ENCODE measurements at places on chromosomes 13 and 19. TPM values are rescaled to one million over a fixed set of nuclear protein-coding genes. Genes with fewer than 3 reads are reported as not detected.

GRCh38 chr13:98204546-98204945 lies 27.5 kb upstream of the RNF113B start:
- no peak for DNase-seq

DNA sequence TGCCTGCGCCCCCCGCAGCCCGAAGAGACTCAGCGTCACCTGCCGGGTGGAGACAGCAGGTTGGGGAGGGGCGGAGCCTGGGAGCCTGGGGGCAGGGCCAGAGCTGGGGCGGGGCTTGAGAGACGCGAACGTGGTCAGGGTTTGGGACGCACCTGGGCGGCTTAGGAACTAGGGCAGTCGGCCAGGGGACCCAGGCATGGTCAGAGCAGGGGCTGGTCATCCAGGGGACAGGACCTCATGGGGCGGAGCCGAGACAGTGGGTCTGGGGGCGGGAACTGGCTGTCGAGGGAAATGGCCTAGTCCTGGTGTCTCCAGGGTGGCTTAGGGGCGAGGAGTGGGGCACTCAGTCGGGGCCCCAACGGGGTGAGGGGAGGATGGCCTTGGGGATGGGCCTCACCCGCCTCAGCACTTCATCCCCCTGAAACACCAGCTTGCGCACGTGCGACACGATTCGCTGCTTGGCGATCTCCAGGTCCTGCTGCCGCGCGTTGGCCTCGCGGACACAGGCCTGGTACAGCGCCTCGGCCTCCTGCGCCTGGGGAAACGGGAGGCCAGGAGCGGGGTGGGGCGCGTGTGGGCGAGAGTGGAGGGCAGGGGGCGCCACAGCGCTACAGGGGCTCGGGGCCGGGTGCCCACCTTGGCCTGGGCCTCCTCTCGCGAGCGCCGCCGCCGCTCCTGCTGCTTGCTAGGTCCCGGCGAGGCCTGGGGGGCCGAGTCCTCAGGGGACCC lies 5.8 kb downstream of the GMIP start:
- no peak for DNase-seq

DNA sequence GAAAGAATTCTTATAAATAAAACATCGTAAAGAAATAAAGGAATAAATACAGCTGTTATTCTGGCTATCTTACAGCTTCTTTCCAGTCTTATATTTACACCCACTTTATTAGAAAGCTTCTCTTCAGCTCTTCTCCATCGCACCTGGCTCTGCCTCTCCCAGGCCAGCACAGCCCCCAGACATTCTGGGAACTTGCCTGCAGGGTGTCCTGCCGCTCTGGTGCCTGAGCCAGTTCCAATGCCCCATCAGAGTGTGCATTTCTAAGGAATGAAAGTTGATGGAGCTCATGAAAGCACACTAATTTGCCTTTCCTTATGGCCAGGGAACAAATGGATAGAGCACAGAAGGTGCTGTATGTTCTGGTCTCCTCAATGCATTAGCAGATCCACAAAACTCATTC lies 68.7 kb downstream of the MIPEP start:
- DNase-seq = no peak

DNA sequence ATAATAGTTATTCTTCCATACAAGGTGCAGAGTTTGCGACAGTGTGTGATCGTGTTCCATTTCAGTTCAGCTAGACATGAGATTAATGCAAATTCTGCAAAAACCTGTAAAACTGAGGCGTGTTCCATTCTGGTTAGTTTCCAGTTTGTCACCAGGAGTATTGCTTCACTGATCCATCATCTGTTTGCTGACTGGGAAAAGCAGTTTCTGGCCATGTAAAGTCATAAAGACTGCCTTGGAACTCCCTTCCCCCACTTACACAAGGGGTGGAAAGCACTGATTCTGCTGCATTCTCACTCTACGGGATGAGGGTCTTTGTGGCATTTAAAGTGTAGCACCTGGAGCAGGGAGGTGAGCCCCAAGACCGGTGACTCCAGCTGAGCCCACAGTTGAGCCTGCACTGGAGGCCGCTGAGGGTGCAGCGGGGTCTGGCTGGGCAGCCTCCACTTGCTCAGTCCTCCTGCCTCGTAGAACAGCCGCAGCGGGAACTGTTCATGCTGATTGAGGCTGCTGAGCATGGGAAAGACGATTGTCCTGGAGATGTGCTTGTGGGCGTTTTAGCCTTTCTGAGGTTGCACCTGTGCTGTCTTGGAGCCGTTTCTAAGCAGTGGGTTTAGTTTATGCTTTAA lies 2.0 kb downstream of the ZNF57 start:
- DNase-seq = no peak

DNA sequence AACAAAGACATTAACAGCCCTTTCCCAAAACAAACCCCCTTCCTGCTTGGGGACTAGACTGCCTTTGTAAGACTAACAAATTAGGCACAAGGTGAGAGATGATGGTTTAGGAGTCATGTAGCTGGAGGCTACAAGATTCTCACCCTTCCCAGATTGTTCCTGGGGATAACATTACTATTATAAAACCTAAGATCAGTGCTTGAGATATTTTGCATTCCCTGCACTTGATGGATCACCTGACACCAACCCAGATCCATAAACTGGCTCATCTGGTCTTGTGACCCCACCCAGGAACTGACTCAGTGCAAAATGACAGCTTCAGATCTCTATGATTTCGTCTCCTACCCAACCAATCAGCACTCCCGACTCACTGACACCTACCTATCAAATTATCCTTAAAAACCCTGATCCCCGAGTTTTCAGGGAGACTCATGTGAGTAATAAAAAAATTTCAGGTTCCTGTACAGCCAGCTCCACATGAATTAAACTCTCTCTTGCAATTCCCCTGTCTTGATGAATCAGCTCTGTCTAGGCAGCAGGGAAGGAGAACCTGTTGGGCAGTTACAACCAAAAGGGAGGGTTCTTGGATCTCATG lies 2.4 kb upstream of the ZNF616 start:
- DNase-seq = no peak

DNA sequence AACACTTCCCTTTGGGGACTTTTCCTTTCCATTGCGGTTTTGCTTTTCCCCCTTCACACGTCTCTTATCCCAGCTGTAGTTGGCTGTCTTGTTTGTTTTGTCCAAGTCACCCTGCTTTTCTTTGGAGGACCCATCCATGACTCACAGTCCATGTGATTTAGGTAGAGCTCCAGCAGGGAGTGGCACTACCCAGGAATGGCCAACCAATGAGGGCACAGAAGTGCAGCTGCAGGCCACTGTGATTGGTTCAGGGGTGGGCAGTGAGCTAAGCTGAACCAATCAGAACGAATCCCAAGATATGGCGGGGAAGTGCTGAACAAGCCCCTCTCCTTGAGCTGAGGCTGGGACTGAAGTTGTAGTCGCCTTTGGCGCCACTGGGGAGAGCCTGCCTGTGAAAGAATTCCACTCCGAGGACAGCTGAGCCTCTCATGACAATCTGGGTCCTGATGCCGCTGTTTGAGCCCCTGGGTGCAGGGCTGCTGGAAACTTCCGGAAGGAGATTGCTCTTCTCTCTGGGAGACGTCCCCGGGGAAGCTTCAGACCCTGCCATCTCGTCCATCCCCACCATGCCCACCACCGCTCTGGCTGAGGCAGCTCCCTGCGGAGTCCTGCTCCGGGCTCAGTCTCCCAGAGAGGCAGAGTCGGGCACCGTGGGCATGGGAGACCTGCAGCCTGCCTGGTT lies 62.9 kb upstream of the URI1 start:
- no peak for DNase-seq

The KIRREL2 gene
- not detected for total RNA-seq

DNA sequence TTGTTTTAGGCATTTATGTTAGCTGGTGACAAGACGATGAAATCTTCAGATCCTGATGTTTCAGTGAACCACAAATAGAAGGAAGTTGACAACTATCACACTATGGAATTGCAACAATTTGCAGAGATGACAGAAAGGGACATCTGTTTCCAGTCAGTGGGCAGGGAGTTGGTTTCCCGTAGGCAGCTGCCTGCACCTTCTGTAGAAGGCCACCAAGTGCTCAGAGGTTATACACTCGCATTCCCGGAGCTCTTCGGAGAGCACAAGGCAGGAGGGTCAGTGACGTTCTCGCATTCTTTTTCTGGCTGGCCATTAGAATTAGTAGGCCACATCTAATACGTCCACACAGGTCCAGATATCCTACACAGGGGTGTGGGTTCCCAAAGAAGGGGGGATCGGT lies 129.4 kb downstream of the SHISA2 start:
- DNase-seq = no peak

GRCh38 chr19:58455306-58455705 lies 3.9 kb downstream of the ZNF324B start:
- no peak for DNase-seq

The MYO16 gene
- 0.14 TPM for total RNA-seq

DNA sequence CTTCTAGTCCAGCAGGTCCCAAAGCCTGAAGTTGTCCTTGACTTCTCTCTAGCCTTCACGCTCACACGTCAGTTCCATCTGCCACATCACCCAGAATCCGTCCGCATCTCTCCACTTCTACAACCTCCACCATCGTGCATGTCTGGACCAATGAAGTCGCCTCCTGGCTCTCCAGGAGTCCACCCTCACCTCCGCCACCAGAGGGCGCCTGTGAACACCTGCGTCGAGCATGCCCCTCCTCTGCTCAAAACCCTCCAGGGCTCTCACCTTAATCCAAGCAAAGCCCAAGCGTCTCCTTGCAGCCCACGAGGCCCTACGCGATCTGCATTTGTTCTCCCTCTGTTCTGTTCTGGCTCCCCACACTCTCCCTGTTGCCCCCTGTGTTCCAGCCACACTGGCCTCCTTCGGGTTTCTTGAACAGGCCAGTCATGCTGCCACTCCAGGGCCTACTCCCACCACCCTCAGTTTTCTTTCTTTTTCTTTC lies 3.7 kb downstream of the USHBP1 start:
- DNase-seq = peak; percentile 67

DNA sequence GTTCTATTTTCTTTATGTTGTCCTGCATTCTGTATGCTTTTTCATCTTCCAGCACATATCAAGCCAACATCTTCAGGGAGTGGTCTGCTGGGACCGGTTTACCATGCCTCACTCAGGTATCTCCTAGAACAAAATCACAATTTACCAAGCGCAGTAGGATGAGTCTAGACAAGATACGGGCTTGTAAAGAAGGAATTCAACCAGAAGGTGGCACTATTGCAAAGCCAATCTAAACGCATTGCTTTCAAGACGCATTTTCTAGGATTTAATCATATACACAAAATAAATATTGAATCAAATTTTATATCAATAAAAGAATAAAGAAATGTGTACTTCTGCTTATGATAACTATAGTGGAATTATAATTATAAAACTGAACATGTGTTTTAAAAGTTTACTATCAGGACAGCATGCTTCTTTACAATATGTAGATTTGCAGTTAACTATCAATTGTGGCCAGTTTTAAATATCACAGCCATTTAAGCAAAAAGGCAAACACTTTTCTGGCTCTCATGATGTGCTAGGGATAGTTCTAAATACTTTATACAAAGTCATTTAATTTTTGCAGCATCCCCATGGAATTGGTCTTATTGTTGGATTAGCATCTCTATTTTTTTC lies 16.1 kb upstream of the TPP2 start:
- peak; percentile 49 for DNase-seq

DNA sequence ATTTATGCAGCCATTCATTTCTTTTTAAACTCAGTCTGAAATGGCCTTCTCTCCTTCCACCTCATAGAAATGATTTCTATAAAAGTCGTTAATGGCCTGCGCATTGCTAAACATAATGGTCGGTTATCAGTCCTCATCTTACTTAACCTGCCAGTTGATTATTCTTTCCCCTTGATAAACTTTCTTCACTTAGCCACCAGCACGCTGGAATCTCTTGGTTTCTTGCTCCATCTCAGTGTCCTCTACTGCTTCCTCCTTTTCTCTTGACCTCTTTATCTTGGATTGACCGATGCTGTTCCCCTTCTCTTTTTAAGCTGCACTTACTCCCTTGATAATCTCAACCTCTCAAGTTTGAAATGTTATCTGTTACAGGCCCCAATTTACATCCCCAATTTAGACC lies 12.2 kb upstream of the CLC start:
- no peak for DNase-seq

DNA sequence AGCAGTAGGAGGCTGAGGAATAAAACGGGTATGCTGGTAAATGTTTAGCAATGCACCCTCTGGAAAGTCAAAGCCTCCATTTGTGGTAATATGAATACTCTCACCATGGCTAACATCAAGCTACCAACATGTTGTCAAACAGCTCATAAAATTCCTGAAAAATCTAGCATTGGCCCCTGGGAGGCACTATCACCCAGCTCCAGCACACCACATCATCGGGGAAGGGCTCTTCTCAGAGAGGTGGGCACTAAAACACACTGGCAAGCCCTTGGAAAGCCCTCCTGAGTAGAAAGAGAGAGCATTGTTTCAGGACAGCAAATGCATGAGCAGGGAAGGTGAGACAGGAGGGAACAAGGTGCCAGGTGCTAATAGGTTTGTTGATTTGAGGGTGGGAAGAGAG lies 53.9 kb upstream of the FLT1 start:
- DNase-seq = no peak

DNA sequence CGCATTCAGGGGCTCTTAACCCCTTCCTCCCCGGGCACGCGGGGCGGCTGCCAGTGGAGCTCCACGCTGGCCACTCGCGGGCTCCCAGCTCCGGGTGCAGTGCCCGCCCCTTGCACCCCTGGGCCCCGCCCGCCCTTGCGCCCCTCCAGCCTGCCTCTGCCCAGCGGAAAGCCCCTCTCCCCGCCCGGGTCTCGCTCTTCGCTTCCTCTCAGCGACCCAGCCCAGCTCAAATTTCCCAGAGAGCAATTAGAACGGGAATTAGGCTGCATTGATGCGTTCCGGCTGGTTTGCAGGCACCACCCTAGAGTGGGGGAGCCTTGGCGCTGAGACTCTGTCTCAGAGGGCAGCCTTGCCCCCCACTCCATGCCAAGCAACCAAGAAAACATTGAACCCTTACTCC lies 1.8 kb upstream of the GSX1 start:
- DNase-seq = no peak

The ACP4 gene
- not detected for total RNA-seq

- no peak for DNase-seq
Observed at GRCh38 chr13:33108620-33109019, 92.4 kb downstream of the KL start.

The SMIM44 gene
- total RNA-seq = not detected

The NCCRP1 gene
- 1.4 TPM for total RNA-seq

DNA sequence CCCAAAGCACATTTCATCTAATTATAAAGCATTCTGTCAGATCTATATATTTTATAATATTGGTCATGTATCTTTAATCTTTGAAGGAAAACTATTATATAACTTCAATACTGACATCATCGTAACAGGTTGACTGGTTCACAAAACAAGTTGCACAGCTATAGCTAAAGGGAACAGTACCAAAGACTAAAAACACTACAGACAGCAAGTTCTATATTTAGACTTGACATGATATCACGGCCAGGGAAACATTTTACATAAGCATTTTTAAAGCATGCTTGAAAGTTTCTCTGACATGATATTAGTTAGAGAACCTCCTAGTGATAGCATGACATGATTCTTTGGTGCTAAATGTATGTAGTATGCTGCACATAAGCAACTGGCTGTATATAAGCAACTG lies 182.5 kb downstream of the NDFIP2 start:
- no peak for DNase-seq

All from prostate gland (tissue), 2 donors.